CD4-positive, alpha-beta T cell (primary cell): ENCODE measurements at places on chromosomes 4 and X.

DNA sequence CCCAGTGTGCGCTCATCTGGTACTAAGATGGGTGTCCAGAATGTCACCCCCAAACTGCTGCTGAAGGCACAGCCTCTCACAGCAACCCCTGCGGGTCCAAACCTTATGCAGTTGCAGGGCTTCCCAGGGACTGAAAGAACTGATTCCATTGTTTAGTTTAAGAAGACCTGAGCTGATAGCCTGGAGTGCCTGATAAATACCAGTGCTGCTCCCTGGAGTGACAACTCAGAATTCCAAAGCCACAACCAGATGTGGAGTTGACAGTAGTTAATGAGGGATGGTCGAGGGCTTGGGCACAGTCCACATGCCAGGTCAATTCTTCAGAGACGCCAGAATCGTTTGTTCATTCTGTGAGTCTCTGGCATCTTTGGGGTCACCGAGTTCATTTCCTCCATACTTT lies 71.2 kb downstream of the LNX1 start:
- no peak for DNase-seq

- no peak for DNase-seq
Observed at GRCh38 chr4:56731857-56732256, 50.8 kb upstream of the HOPX start.

DNA sequence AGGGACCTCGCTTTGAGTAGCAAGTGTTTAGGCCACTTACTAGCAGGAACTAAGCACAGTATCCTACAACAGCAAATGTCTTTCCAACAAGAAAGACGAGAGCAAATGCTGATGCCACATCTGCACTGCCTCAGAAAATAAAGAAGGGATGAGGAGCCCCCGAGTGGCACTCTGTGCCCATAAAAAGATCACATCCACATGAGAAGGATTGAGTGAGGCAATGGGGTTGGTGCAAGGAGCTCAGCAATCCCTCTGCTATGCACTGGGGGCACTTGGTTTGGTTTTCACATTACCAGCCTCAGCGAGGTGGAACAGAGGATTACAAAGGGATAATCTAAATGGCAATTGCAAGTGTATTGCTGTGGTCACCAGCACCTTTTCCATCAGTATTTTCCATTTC lies 252.8 kb upstream of the SLC7A11 start:
- DNase-seq, result no peak

GRCh38 chr4:170259631-170260153 lies 169.9 kb upstream of the AADAT start:
- DNase-seq, result no peak

DNA sequence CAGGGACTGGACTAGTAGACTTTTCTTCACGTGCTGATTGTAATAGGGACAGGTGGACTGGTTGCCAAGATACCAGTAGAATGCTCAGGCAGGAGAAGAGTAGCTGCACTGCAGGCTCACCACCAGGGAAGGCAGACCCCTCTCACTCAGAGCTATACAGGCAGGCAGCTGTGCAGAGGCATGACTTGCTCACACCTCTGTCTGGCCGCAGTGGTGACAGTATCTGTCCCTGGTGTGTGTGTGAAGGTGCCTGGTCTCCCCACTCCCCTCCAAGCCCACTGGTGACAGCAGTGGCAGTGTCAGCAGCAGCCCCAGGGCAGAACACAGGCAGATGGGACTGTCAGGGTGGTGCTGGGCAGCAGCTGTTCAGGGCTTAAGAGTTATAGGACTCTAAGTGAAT lies 140.7 kb downstream of the RPS6KA6 start:
- no peak for DNase-seq

DNA sequence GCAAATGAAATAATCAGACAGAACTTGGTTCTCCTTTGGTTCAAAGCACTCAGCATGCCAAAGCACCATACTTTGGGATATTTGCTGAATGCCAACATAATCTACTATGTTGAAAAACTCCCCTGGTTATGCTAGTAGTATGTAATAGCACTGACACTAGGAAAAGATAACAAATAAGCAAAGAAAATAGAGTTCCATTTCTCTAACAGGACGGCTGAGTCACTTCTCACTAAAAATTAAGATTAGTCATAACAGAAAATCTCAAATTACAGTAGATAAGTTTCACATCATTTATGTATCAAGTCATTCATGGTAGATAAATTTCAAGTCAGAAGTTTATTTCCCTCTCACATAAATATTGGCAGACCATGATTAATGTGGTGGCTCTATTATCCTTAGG lies 17.9 kb downstream of the PDHA2 start:
- no peak for DNase-seq

DNA sequence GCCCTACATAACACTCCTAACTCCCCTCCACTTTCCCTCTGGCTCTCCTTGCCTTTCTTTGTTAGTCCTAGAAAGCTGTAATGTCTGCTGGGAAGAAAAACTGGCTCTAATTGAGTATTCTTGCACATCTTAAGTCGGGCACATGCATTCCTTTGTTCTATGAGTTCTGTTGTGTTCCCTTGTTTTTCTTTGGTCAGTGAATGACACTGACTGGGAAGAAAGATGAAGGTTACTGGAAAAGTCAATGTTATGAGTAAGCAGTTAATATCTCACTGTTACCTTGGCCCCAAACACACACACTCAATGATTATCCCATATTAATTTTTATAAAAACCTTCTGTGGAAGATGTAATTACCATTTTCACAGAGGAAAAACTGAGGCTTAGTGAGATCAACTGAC lies 215.9 kb downstream of the SOWAHB start:
- DNase-seq, result no peak

DNA sequence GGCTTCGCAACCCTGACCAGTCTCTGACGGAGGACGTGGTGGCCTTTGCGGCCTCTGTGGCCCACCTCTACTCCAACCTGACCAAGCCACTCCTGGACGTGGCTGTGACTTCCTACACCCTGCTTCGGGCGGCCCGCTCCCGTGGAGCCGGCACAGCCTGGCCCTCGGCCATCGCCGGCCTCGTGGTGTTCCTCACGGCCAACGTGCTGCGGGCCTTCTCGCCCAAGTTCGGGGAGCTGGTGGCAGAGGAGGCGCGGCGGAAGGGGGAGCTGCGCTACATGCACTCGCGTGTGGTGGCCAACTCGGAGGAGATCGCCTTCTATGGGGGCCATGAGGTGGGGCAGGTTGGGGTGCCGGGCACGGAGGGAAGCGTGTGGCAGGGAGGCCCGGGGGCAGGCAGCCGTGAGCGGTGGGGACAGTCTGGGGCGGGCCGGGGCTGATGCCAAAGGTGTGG lies 1.2 kb downstream of the ABCD1 start:
- DNase-seq, result no peak

- DNase-seq, result no peak
Observed at GRCh38 chrX:104135677-104136076, 21.1 kb downstream of the SLC25A53 start.

- no peak for DNase-seq
Observed at GRCh38 chr4:62661821-62662220, 1461.7 kb downstream of the ADGRL3 start.

DNA sequence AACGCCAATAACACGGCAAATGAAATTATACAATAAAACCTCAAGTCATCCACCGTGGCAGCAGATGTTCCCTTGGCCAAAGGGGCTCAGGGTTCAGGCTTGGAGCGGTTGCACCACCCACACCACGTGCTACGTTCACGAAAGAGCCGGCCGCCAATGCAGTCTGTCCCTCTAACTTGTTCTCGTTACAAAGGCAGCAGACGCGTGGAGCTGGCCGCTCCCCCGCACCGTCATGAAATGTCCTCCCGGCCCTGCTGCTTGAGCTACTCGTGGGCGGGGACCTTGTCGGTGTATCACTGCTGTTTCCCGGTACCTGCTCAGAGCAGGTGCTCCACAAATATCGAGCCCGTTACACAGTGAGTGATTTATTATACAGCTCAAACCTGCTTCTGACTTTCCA lies 36.4 kb upstream of the MAN2B2 start:
- no peak for DNase-seq

GRCh38 chrX:34300871-34301270 lies 168.8 kb upstream of the FAM47A start:
- DNase-seq, result no peak
